ENCODE measurements at places on chromosomes 5 and 9.

DNA sequence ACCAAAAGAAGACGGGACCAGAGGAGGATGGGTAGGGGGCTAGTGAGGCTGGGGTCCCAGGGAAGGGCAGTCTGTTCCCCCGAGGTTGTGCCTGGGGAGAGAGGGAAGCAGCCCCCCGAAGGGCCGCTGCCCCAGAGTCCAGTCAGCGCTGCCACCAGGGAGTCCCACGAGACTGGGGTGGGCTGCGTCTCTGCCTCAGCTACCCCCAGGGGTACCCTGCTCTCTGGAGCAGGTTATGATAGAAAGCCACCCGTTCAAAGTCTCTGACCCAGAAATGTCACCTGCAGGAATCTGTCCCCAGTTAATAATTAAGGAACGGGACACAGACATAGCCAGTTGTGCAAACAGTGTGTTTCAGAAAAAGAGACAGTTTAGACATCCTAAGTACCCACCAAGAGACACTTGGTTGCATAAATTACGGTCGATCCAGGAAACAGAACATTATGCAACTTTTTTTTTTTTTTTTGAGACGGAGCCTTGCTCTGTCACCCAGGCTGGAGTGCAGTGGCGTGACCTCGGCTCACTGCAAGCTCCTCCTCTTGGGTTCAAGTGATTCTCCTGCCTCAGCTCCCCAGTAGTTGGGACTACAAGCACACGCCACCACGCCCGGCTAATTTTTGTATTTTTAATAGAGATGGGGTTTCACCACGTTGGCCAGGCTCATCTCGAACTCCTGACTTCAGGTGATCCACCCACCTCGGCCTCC, 10.7 kb upstream of the AGPAT2 start:
- no peak for DNase-seq

DNA sequence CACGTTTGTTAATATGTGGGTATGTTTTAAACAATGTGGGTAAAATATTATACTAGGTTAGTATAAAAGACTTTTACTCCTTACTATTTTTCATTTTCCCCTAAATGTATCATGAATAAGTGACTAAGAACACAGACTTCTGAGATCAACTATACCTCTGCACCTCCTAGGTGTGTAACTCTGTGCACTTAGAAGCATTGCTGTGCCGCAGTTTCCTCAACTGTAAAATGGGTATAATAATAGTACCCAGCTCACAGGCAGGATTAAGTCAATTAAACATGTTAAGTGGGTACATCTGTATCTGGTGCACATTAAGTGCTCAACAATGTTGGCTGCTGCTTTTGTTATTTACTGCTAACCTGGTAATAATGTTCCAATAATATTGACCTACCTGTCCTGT, 21.6 kb upstream of the F2R start:
- DNase-seq, result no peak

DNA sequence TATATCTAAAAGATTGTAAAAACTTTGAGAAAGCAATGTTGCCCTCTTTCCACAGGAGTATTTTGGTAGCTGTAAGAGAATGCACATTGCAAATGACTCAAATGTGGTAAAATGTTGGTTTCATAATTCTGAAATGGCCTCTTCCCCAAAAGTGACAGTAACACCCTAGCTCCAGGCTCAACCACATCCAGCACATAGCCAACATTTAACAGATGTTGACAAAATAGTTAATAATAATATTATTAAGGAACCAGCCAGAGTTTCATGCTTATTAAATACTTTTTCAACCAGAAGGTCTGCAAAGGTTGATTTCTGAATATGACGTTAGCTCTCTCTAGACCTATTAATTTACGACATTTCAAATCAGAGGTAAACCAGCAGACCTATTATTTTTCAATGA, 1.3 kb downstream of the ANXA1 start:
- DNase-seq, result no peak

GRCh38 chr9:112012026-112012902, 115.7 kb downstream of the UGCG start:
- DNase-seq, result peak; percentile 71

- DNase-seq, result no peak
Observed at GRCh38 chr9:2125906-2126305, 110.8 kb downstream of the SMARCA2 start.

Data from T1000 (cell line).